ENCODE measurements at places on chromosomes 1 and 21.

DNA sequence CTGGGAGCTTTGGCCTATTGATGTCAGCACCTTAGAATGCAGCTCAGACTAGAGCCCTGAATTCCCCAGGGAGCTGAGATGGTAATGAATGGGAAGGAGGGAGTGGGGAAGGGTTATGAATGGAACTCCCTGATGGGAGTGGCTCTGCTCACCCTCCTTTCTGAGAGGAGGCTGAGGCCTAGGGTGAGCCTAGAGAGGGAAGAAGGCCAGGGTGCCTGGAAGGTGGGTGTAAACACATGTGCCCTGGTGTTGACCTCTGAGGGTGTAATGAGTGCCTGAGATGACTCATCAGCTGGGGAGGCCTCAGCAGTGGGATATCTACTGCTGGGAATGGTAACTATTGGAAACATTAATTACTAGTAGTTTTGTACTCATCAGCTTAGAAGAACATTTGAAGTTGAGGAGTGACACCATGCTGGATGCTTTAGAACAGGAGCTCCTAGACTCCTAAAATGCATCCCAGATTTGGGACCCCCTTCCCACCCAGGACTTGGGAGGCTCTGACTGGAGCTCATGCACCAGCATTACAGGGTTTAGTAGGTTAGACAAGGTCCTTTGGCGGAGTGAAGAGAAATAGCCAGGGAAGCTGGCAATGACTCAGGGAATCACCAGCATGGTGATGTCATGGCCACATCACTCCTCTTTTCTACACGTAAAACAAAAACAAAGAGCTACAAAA, 16.0 kb upstream of the PIGV start:
- DNase-seq: no peak

GRCh38 chr1:43034195-43034658, 75.6 kb upstream of the SLC2A1 start:
- no peak for DNase-seq

GRCh38 chr1:162456323-162456722, 41.3 kb upstream of the UHMK1 start:
- no peak for DNase-seq

DNA sequence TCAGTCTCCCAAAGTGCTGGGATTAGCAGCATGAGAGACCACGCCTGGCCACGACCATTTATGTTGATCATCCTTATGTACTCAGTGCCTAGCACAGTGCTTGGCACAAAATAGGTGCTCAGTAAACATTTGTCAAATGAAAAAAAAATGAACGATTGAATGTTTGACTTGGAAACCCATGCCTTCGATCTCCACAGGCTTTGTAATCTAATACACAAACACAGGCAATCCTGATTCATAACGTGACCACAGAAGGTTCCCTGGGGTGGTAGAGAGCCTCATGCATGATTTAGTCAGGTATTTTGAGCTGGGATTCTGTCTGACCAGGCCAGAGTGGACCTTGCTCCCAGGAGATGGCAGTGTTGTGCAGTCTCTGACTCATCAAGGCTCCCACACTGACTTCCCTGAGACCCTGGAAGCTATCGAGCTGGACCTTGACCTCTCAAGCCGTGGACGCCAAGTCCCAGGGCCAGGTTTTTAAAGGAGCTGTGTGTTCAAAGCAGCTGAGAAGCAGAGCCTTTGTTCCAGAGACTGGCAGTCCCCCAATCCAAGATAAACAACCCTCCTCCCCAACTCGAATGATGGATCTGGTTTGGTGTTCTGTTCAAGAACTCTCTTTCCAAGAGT, 81.1 kb downstream of the PGM1 start:
- DNase-seq: no peak

DNA sequence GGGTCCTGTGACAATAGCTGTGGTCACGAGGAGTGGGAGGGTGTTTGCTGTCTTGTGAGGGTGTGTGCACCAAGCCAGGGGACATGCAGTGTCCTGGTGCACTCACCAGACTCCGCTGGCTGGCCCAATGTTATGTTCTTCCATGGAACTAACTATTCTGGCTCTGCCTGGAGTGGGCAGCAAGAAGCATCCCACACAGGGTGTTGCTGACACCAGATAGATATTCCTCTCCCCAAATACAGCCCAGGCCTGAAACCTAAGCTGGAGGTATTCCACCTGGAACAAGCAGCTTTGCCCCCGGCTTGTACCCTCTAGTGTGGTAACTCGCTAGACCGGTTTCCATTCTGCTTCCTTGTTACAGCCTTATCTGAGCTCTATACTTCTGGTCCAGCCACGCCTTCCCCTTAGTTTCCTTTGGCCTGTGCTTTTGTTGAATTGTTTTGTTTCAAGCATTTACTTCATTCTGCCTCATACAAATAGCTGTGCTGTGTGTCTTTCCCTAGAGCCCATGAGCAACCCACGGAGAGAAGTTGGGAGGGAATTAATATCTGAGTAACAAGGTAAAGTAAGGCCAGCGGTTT, 14.7 kb upstream of the LY9 start:
- no peak for DNase-seq

GRCh38 chr1:10951961-10952360, 60.5 kb upstream of the TARDBP start:
- DNase-seq: no peak

All from T-helper 17 cell (primary cell).